ENCODE measurements at places on chromosomes 12 and 14. TPM values are rescaled to one million over a fixed set of nuclear protein-coding genes. Genes with fewer than 3 reads are reported as not detected.

PLEKHG3 gene
- total RNA-seq = 20.6 TPM

HOXC6 gene
- 4.0 TPM for total RNA-seq

MGP gene
- total RNA-seq = 56.7 TPM

ARHGAP5 gene
- total RNA-seq = 161 TPM

PCBP2 gene
- total RNA-seq = 553 TPM

GRCh38 chr12:57797933-57798332 lies 15.3 kb downstream of the TSFM start:
- no peaks in the 10 kb centered on the region for H3K4me1 ChIP-seq
- no peak overlapping the region for H3K4me3 ChIP-seq
- DNase-seq = no peak
- H3K27ac ChIP-seq = no peak overlapping the region
- H3K36me3 ChIP-seq = no peaks in the 10 kb centered on the region

GRCh38 chr14:91046488-91047072 lies 13.9 kb downstream of the RPS6KA5 start:
- DNase-seq = no peak
- H3K27me3 ChIP-seq = no peaks in the 10 kb centered on the region
- no peak overlapping the region for H3K27ac ChIP-seq
- no peaks in the 10 kb centered on the region for H3K4me1 ChIP-seq

GRCh38 chr14:81473456-81474147 lies 60.1 kb downstream of the SEL1L start:
- no peaks in the 10 kb centered on the region for H3K4me1 ChIP-seq
- H3K36me3 ChIP-seq = no peaks in the 10 kb centered on the region
- no peaks in the 10 kb centered on the region for H3K27me3 ChIP-seq
- no peak overlapping the region for H3K27ac ChIP-seq

Measured in testis (tissue), 5 donors.